ENCODE measurements at places on chromosomes 5 and 9. TPM values are rescaled to one million over a fixed set of nuclear protein-coding genes. Genes with fewer than 3 reads are reported as not detected.

SAXO1 gene
- total RNA-seq: not detected

RNF180 gene
- 12.4 TPM for total RNA-seq

ACSL6 gene
- 3.0 TPM for total RNA-seq

PCDHB16 gene
- total RNA-seq: 2.2 TPM

GFM2 gene
- 42.3 TPM for total RNA-seq

SLC36A2 gene
- 1.2 TPM for total RNA-seq

GHR gene
- 12.8 TPM for total RNA-seq

HINT2 gene
- 82.9 TPM for total RNA-seq
